Left ventricle myocardium inferior (tissue), 1 donor: ENCODE measurements at places on chromosomes 11 and 22. TPM values are rescaled to one million over a fixed set of nuclear protein-coding genes. Genes with fewer than 3 reads are reported as not detected.
A peak's percentile ranks its signal among the peaks of the same experiment; 100 is the strongest.

DNA sequence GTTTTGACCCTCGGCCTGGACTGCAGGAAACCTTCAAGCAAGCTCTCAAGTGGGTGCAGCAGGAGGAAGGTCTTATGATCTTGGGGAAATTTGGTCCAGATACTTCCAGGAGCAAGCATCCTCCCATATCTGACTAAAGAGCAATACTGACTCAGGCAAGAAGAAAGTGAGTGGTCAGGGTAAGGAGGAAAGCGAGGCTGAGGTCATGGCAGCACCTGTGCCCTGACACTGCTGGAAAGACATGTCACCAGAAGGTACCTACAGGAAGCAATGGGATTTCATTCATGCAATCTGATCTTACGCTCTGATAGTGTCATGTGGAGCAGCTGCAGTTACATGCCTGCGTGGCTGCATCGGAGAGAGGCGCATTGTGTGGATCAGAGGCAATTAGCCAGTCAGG lies 6.5 kb upstream of the TOP3B start:
- DNase-seq, result no peak
- no peak overlapping the region for H3K27ac ChIP-seq
- H3K27me3 ChIP-seq, result peaks cover 30% of the 10 kb centered on the region
- H3K36me3 ChIP-seq, result no peaks in the 10 kb centered on the region

DNA sequence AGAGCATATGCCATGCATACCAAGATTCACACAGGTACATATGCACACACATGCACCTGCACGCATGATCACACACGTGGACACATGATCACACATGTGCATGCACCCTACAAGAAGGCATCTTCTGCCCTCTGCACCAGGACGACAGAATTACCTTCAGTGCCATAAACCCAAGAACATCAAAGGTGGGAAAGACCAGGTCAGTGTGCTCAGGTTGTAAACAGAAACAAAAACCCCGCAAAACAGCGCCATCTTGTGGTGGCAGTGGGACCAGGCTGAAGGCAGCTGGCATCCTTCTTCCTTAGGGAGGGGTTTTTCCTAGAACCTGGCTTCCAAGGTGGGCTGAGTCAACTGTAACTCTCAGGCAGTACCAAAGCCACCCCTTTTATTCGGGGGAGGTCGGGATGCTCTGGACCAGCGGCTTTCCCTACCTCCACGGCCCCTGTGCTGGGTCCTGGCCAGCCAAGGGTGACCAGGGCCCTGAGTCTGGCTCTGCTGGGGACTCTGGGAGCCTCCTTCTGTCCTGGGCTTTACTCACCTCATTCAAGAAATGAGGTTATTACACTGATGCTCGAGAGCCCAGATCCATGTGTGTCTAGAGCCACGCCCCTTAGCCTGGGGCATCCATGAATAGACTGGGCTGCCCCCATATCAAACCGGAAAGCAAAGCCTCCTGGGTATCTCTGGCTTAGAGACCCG lies 69.4 kb upstream of the FGF3 start:
- H3K36me3 ChIP-seq, result no peaks in the 10 kb centered on the region
- no peak overlapping the region for H3K4me3 ChIP-seq
- DNase-seq, result peak; percentile 53
- peaks cover 5% of the 10 kb centered on the region for H3K4me1 ChIP-seq
- H3K27me3 ChIP-seq, result peaks cover 71% of the 10 kb centered on the region
- no peak overlapping the region for H3K27ac ChIP-seq

DNA sequence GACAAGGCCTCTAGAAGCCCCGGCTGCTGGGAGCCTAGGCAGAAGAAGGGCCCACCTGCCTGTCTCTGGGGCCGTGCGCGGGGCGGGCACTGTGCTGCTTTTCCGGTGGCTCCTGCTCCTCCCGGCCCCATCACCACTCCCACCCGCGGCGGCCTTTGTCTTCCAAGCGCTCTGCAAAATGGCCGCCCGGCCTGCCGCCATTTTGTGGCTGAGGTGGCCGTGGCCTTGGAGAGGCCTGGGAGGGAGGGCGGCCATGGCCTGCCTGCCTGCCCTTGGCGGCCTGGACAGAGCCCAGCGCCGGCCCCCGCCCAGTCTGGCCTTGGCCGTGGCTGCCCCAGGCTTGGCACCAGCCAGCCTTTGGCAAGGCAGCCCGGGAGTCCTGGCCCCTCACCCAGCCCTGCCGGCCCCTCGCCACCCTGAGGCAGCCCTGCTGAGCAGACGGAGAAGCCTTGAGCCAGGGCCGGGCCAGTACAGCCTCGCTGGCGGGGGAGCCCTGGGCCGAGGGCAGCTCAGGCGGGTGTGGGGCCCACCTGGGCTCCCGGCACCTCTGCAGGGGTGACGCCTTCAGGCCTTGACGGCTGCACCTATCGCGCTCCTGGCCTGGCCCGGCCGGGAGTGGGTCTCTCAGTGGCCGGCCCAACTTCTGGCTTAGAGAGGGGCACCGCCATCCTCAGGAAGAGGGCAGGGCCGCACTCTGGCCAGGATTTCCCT lies 46.0 kb upstream of the PPARA start:
- H3K36me3 ChIP-seq, result peaks cover 56% of the 10 kb centered on the region
- H3K27ac ChIP-seq, result peak overlapping the region; percentile 88
- peaks cover 99% of the 10 kb centered on the region for H3K4me1 ChIP-seq
- peak overlapping the region; percentile 33 for H3K4me3 ChIP-seq

DNA sequence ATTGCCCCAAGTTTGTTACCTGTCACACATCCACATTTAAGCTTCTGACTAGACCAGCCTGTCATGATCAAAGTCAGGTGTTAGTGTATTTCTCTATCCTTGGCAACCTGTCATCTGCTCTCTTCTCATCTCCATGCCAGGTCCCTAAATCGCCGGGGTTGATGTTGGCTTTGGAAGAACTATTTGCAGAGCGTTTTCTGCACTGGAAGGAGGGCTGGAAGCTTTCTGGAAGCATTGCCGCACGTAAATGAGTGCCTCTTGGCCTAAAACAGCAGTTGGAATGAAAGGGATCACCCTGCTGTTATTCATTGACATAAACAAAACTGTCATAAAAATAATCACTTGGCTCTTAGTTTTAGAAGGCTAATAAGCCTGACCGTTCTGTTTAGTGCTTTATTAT lies 1.4 kb downstream of the TTC12 start:
- H3K27ac ChIP-seq, result no peak overlapping the region
- no peak for DNase-seq
- H3K36me3 ChIP-seq, result peaks cover 36% of the 10 kb centered on the region
- H3K4me3 ChIP-seq, result no peak overlapping the region

- peaks cover 41% of the 10 kb centered on the region for H3K4me1 ChIP-seq
- H3K27ac ChIP-seq, result no peak overlapping the region
- H3K27me3 ChIP-seq, result no peaks in the 10 kb centered on the region
- H3K4me3 ChIP-seq, result no peak overlapping the region
Measured at GRCh38 chr22:28817064-28817463, 16.7 kb upstream of the XBP1 start.

Gene UBQLNL
- not detected for total RNA-seq

DNA sequence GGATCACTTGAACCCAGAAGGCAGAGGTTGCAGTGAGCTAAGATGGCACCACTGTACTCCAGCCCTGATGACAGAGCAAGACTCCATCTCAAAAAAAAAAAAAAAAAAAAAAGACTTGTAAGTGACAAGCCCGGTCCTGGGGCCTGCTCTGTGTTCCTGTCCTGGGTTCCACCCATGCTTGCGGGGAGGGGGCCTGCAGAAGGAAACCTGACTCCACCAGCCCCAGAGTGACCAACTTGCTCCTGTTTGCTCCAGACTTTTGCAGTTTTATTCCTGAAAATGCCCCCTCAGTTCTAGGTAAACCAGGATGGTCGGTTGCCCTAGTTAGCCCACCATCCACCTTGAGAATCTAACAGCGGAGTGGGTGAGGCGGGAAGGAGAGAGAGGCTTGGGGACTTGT lies 10.1 kb upstream of the LRP5 start:
- no peaks in the 10 kb centered on the region for H3K27me3 ChIP-seq
- no peak overlapping the region for H3K27ac ChIP-seq
- no peaks in the 10 kb centered on the region for H3K36me3 ChIP-seq
- H3K4me1 ChIP-seq, result peaks cover 19% of the 10 kb centered on the region
- DNase-seq, result no peak

DNA sequence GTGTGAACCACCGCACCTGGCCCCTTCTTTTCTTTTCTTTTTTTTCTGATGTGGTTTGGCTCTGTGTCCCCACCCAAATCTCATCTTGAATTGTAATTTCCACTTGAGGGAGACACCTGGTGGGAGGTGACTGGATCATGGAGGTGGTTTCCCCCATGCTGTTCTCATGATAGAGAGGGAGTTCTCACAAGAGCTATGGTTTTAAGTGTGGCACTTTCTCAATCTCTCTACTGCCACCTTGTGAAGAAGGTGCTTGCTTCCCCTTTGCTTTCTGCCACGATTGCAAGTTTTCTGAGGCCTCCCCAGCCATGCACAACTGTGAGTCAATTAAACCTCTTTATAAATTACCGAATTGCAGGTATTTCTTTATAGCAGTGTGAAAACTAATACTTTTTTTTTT lies 4.9 kb upstream of the TCN2 start:
- H3K4me1 ChIP-seq, result peaks cover 21% of the 10 kb centered on the region
- H3K36me3 ChIP-seq, result no peaks in the 10 kb centered on the region
- H3K4me3 ChIP-seq, result no peak overlapping the region
- no peaks in the 10 kb centered on the region for H3K27me3 ChIP-seq
- no peak overlapping the region for H3K27ac ChIP-seq

GRCh38 chr11:128690665-128691101 lies 3.2 kb upstream of the FLI1 start:
- H3K27me3 ChIP-seq, result peaks cover 97% of the 10 kb centered on the region
- DNase-seq, result no peak
- no peaks in the 10 kb centered on the region for H3K36me3 ChIP-seq
- H3K4me3 ChIP-seq, result peak overlapping the region; percentile 84
- H3K4me1 ChIP-seq, result peaks cover 94% of the 10 kb centered on the region

DNA sequence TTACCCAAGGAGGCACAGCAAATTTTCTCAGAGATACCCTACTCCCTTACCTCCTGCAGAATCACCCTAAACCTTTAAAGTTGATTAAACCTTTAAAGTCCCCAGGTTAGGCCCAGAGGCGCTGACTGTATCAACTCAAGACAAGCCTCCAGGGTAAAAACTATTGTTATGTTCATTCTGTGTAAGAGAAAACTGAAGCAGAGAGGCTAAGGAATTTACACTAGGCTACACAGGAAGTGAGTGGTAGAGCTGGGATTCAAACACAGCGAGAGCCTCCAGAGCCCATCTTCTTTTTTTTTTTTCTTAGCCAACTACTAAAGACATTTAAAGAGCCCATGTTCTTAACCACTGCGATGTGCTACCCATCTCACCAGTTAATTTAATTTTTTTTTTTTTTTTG lies 56.3 kb upstream of the GRK3 start:
- H3K36me3 ChIP-seq, result peaks cover 8% of the 10 kb centered on the region
- no peaks in the 10 kb centered on the region for H3K27me3 ChIP-seq
- DNase-seq, result no peak
- no peak overlapping the region for H3K27ac ChIP-seq

DNA sequence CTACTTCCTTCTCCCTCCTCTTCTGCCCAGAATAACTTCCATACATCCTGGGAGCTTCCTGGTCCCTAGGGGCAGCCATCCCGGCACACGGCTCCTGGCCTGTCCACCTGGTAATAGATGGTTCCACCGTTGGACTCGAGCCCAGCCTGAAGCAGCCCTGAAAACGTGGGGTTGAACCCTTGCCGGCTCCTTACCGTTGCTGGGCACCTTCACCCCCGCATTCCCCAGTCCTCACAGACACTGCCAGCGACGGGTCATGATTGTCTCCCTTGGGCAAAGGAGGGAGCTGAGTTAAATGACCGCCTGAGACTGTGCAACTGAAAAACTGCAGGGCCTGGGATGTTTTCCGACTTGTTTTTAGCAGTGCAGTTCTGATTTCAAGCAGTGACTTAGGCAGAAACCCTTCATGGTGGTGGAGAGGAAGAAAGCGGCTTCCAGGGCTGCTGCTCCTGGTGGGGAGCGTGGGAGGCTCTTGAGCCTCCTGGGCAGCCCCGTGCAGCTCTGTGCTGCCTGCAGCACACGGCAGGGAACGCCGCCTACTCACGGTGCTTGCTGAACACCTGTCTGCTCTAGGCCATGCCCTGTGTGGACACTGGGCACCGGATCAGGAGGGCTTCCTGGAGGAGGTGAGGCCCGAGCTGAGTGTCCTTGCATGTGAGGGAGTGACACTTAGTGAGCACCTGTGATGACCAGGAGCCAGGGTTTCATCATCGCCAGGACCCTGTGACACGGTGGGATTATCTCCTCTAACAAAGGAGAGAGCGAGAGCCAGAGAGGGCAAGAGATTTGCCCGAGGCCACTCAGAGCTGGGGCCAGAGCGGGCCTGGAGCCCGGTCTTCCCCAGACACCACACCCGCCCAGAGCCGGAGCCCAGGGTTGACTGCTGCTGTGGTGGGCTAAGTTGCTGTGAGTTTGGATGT lies 77.4 kb downstream of the FBLN1 start:
- no peaks in the 10 kb centered on the region for H3K36me3 ChIP-seq
- H3K27me3 ChIP-seq, result peaks cover 48% of the 10 kb centered on the region
- no peak for DNase-seq
- H3K4me1 ChIP-seq, result peaks cover 7% of the 10 kb centered on the region
- H3K27ac ChIP-seq, result no peak overlapping the region

Gene CHST1
- total RNA-seq, result 2.9 TPM

DNA sequence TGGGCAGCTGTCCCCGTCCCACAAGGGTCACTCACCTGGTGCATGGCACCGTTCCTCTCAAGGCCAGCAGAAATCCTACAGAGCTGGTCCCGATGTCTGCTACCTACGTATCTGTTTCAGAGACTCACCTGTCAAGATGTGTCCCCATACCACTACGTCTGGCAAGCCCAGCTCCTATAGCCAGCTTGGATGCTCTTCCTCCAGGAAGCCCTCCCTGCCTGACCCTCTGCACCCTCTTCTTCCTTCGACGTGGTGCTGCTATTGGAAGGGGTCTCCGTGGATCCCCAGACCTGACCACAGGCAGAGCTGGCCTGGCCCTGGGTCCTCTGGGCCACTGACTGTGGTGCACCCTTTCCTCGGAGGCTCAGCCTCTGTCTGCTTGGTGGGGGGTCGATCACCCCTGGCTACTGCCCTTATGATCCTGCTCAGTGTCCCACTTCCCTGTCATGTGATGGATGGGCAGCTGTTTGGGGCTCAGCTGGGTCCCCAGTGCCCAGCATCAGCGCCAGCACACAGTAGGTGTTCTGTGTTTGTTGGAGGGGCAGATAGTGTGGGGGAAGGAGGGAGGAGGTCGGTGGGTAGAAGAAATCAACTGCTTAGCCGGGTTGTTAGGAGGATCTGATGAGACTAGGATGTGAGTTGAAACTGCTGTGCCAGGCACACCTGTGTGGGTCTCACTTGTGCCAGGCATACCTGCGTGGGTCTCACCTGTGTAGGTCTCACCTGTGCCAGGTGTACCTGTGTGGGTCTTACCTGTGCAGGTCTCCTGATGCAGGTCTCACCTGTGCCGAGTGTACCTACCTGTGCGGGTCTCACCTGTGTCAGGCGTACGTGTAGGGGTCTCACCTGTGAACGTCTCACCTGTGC lies 21.7 kb upstream of the ARHGAP8 start:
- peaks cover 17% of the 10 kb centered on the region for H3K4me1 ChIP-seq
- H3K27ac ChIP-seq, result peak overlapping the region; percentile 67
- no peak for DNase-seq
- H3K27me3 ChIP-seq, result peaks cover 18% of the 10 kb centered on the region
- H3K36me3 ChIP-seq, result no peaks in the 10 kb centered on the region
